PC-9 (cell line): ENCODE measurements at places on chromosomes 4 and X. TPM values are rescaled to one million over a fixed set of nuclear protein-coding genes. Genes with fewer than 3 reads are reported as not detected.

Gene BBS12
- 2.9 and 4.9 TPM in 2 replicates for total RNA-seq

Gene OPRPN
- total RNA-seq: not detected in 2 replicates

Gene ARFIP1
- 37.4 and 38.4 TPM in 2 replicates for total RNA-seq

Gene TMEM131L
- total RNA-seq: 3.8 and 6.0 TPM in 2 replicates

Gene TLR6
- total RNA-seq: 7.9 and 9.3 TPM in 2 replicates

Gene FOXR2
- not detected in 2 replicates for total RNA-seq

Gene BEX2
- 4.7 and 6.9 TPM in 2 replicates for total RNA-seq

Gene KCNE5
- total RNA-seq: 0.90 and 1.4 TPM in 2 replicates

Gene GPRASP1
- 1.1 and 1.3 TPM in 2 replicates for total RNA-seq

Gene SHROOM3
- 44.3 and 50.7 TPM in 2 replicates for total RNA-seq

GRCh38 chrX:48937054-48937907, 18.5 kb upstream of the PIM2 start:
- no peaks in the 10 kb centered on the region for H3K27me3 ChIP-seq
- H3K4me1 ChIP-seq: no peaks in the 10 kb centered on the region
- DNase-seq: no peak
- no peak overlapping the region for H3K27ac ChIP-seq

DNA sequence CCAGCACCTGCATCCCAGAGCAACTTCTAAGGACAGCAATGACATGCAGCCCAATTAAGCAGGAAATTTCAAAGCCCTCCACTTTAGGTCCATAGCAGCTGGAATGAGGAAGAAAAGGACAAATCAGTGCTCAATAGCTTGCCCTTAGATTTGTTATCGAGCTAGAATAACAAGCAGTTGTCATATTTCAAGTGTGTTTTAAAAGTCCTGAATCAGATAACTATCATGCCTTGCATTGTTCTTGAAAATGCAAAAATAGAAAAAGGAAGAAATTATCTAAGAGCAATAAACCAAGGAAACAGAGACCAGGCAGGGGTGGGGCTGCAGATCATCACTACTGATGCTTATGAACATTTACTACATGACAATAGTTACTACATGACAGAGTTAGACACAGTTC, 43.9 kb upstream of the KLF3 start:
- no peaks in the 10 kb centered on the region for H3K36me3 ChIP-seq
- no peak overlapping the region for H3K4me3 ChIP-seq
- H3K27ac ChIP-seq: peak overlapping the region; percentile 78; the same call in 1 of the 2 replicates
- peaks cover 56% of the 10 kb centered on the region for H3K4me1 ChIP-seq
- DNase-seq: no peak

DNA sequence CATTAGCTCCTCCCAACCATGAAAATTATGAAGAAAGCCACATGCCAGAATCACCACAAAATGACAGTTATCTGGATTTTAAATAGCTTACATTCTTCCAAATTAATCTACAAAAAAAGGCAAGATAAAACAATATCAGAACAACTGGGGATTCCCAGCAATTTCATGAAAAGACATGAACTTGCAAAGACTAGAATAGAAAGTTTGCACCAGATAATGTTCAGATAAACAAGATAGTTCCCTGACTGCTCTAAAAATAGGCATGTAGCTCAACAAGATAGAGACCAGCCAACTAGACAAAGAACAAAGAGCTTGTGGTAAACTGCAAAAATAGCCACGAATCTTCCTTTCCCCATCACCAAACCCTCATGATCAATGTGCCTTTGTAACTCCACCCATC, 30.3 kb upstream of the DDX53 start:
- no peaks in the 10 kb centered on the region for H3K27me3 ChIP-seq
- DNase-seq: no peak

- no peaks in the 10 kb centered on the region for H3K36me3 ChIP-seq
- no peaks in the 10 kb centered on the region for H3K27me3 ChIP-seq
- no peak overlapping the region for H3K4me3 ChIP-seq
- peak overlapping the region; percentile 27; the same call in 1 of the 2 replicates for H3K27ac ChIP-seq
- peaks cover 15% of the 10 kb centered on the region; the same call in 1 of the 2 replicates for H3K4me1 ChIP-seq
Measured at GRCh38 chr4:150126864-150127203, 48.6 kb downstream of the DCLK2 start.

DNA sequence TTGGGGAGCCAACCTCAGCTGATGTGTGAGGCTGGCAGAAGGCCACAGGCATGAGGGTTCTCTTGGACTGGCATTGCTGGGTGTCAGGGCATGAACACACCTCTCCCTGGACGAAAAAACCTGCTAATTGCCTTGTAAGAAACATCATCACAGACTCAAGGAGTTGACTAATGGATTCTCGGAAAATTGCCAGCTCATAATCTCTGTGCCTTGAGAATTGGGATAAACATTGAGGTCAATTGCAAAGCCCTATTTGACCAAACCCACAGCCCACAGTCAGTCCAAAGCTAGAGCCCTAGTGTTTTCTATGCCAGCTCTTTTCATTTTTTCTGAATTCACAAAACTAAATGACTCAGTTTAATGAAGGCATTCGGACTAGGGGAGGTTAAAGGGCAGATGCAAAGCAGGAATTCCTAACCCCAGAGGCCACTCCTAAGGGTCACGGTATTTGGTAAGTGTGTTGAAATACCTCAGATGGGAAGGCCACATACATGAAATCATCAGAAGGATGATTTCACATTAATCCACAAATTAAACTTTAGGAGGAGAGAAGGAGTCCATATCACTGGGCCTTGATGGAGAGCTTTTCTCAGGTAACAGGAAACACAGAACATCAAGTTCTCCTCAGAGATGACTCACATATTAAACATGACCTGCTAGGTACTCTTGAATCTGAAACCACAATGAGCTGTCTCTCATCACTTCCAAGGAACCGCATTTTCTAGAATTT, 39.0 kb upstream of the RASL11B start:
- H3K36me3 ChIP-seq: no peaks in the 10 kb centered on the region
- H3K27me3 ChIP-seq: no peaks in the 10 kb centered on the region
- peaks cover 19% of the 10 kb centered on the region for H3K4me1 ChIP-seq
- H3K27ac ChIP-seq: peak overlapping the region; percentile 59
- no peak overlapping the region for H3K4me3 ChIP-seq

GRCh38 chr4:73988061-73988460, at the start of gene PPBP:
Gene PPBP (minus strand): TSS chr4:73988190. CDS start chr4:73988103, 87 bp downstream.
- no peaks in the 10 kb centered on the region for H3K27me3 ChIP-seq
- no peak for DNase-seq
- H3K36me3 ChIP-seq: no peaks in the 10 kb centered on the region
- H3K27ac ChIP-seq: no peak within 1 kb of the TSS
- H3K4me3 ChIP-seq: no peak within 1 kb of the TSS

DNA sequence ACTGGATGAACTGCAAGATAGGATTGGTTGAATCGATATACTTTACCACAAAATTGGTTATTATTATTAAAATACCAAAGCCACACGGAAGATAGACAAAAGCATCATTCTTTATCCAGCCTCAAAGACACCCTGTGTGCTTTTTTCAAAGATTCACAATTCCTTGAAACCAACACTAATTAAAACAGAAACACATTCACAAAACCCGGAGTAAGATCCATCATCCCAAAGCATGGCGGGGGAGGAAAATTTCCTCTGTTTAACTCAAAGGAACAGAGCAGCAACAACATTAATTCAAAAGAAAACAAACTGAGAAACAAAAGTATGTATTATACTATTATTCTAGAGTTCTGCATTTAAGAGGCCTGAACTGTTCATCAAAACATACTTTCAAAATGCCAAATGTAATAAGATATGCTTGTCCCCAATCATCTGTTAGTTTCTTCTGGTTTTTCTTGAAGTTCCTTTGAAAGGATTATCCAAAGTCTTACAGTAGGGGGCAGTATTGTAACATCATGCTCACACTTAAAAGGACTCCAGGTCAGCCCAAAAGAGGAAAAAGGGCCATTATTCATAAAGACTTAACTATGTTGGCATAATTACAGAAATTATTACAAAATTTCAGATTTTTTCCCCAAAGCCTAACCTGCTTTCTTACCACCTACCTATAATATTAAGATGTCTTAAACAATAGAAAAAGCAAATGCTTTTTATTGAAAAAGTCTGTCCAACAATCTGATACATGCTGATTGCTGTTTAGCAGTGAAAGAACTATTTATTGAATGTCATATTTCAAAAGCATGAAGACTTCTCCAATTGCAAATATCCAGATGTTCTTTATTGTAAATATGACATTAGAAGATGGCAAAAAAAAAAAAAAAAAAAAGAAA, 168.7 kb downstream of the SCFD2 start:
- no peaks in the 10 kb centered on the region for H3K27me3 ChIP-seq
- no peaks in the 10 kb centered on the region for H3K36me3 ChIP-seq
- H3K27ac ChIP-seq: no peak overlapping the region
- no peak for DNase-seq

- H3K27me3 ChIP-seq: no peaks in the 10 kb centered on the region; the same call in 1 of the 2 replicates
- H3K4me3 ChIP-seq: no peak overlapping the region
- H3K36me3 ChIP-seq: no peaks in the 10 kb centered on the region
- no peak overlapping the region for H3K27ac ChIP-seq
- no peaks in the 10 kb centered on the region for H3K4me1 ChIP-seq
Measured at GRCh38 chrX:153488231-153488914, 6.4 kb upstream of the BGN start.

- H3K4me3 ChIP-seq: no peak overlapping the region
- H3K27me3 ChIP-seq: no peaks in the 10 kb centered on the region
- peaks cover 39% of the 10 kb centered on the region for H3K4me1 ChIP-seq
- no peak for DNase-seq
Measured at GRCh38 chr4:143351149-143351691, 14.5 kb downstream of the GAB1 start.

- DNase-seq: no peak
- peaks cover 12% of the 10 kb centered on the region for H3K4me1 ChIP-seq
- H3K27ac ChIP-seq: no peak overlapping the region
- no peaks in the 10 kb centered on the region for H3K27me3 ChIP-seq
- H3K4me3 ChIP-seq: no peak overlapping the region
Measured at GRCh38 chrX:152865232-152865920, 32.5 kb upstream of the ZNF185 start.

- H3K4me1 ChIP-seq: peaks cover 3% of the 10 kb centered on the region; the same call in 1 of the 2 replicates
- DNase-seq: no peak
- H3K27ac ChIP-seq: no peak overlapping the region
- H3K36me3 ChIP-seq: no peaks in the 10 kb centered on the region
- H3K4me3 ChIP-seq: no peak overlapping the region
Measured at GRCh38 chr4:54097152-54097551, 2.8 kb upstream of the GSX2 start.

- DNase-seq: no peak
- no peaks in the 10 kb centered on the region for H3K27me3 ChIP-seq
- H3K36me3 ChIP-seq: no peaks in the 10 kb centered on the region
- no peak overlapping the region for H3K27ac ChIP-seq
- no peak overlapping the region for H3K4me3 ChIP-seq
Measured at GRCh38 chr4:47340914-47341313, 122.6 kb downstream of the COMMD8 start.

GRCh38 chrX:9604908-9605306, 140.0 kb downstream of the TBL1X start:
- H3K36me3 ChIP-seq: no peaks in the 10 kb centered on the region
- no peak overlapping the region for H3K27ac ChIP-seq
- H3K27me3 ChIP-seq: no peaks in the 10 kb centered on the region
- no peak for DNase-seq

DNA sequence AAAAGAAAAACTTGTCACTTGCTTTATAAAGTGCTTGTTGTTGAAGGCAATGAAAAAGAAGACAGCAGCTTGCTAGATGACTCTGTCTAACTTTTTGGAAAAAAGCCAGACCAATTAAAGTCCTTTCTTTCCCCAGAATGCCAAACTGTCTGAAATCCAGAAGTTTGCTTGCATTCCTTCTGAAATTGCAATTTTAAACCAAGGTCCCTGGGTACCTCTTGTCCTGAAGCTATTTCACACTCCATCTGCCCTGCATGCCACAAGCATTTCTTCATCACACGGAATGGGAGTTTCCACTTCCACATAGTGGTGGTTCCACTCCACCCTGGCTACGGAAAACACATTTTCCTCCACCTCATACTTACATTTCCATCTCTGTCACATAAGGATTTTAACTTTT, 101.0 kb downstream of the PAPSS1 start:
- H3K27ac ChIP-seq: no peak overlapping the region
- no peaks in the 10 kb centered on the region for H3K36me3 ChIP-seq
- no peaks in the 10 kb centered on the region for H3K4me1 ChIP-seq
- DNase-seq: no peak

DNA sequence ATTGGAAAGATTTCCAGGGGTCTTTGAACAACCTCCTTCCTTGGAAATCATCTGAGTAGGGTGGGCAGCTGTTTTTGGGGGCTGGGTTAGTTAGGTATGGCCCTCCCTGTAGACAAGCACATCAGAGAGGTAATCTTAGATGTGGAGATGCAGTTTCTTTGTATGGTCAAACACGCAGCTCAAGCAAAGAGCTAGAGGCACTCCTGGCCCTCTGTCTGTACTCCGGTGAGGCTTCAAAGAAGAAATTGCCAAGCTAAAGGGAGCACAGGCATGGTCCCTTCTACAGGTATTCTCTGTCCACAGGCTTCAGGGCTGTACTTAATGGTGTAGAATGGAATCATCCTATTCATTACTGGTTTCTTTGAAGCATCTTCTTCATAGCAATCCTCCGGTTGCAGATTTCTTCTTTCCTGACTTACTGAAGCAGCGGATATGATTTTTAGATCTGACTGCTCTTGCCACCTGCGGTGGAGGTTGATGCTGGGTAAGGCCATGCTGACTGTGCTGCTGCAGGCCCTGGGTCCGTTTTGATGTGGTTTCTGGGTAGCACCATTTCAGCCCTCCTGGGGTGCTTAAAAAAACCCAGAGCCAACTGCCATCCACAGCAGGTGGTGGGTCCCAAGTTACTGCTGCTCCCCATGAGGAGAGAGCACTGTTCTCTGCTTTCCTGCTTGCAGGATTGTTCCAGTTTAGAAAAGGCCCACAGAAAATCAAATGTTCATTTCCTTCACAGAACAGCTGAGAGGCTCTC, 318.9 kb upstream of the GATB start:
- no peak overlapping the region for H3K27ac ChIP-seq
- DNase-seq: no peak
- no peaks in the 10 kb centered on the region for H3K36me3 ChIP-seq
- no peak overlapping the region for H3K4me3 ChIP-seq
- H3K27me3 ChIP-seq: no peaks in the 10 kb centered on the region

GRCh38 chr4:114100288-114101031, 121.0 kb upstream of the ARSJ start:
- DNase-seq: no peak
- no peaks in the 10 kb centered on the region for H3K36me3 ChIP-seq
- H3K27me3 ChIP-seq: no peaks in the 10 kb centered on the region
- no peak overlapping the region for H3K27ac ChIP-seq

DNA sequence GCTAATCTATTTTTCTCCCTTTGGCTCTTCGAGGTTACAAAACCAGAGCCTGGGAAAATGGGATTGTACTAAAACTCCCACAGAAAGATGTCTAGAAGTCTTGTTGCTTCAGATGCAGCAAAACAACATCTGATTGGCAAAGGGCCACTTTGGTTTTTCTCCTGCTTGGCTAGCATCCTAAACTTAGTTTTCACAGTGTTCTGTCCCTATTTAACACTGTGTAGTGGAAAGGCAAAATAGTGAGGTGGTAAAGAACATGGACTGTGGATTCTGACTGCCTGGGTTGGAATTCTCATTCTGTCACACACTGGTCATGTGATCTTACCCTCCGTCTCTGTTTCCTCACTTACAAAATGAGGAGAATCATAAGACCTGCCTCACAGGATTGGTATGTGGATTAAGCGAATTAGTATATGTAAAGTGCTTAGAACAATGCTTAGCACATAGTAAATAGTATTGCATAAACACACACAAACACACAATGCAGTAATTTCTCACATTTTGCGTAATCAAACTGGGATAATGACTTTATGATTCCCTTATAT, 23.5 kb downstream of the TIGD2 start:
- no peak for DNase-seq
- no peaks in the 10 kb centered on the region for H3K36me3 ChIP-seq
- no peak overlapping the region for H3K27ac ChIP-seq
- H3K27me3 ChIP-seq: no peaks in the 10 kb centered on the region
